ENCODE measurements at places on chromosomes 5 and 9. TPM values are rescaled to one million over a fixed set of nuclear protein-coding genes. Genes with fewer than 3 reads are reported as not detected.

Gene VAV2
- 41.0 TPM for total RNA-seq

Gene PKN3
- 4.0 TPM for total RNA-seq

Gene FBXW5
- 56.2 TPM for total RNA-seq

Gene ADAMTS6
- 0.26 TPM for total RNA-seq

Gene IL33
- 2.2 TPM for total RNA-seq

Gene CRB2
- not detected for total RNA-seq

Gene CAVIN4
- 0.19 TPM for total RNA-seq

Gene BHMT2
- 0.76 TPM for total RNA-seq

Gene AMBP
- 102 TPM for total RNA-seq

Gene CSF1R
- 4.8 TPM for total RNA-seq

Gene GRK6
- total RNA-seq: 10.9 TPM

Gene DOCK2
- total RNA-seq: 1.6 TPM

Gene EPB41L4B
- total RNA-seq: 93.0 TPM

Gene WHRN
- 10.2 TPM for total RNA-seq

Gene PFN3
- total RNA-seq: not detected

Gene TAS2R1
- not detected for total RNA-seq

Gene SLC6A7
- total RNA-seq: not detected

Gene ACTBL2
- not detected for total RNA-seq

Gene SOX30
- not detected for total RNA-seq

Gene GPR150
- 0.84 TPM for total RNA-seq

Gene RNF224
- not detected for total RNA-seq

Gene QRFP
- total RNA-seq: not detected

Gene ANGPTL2
- total RNA-seq: 4.2 TPM

Gene NDUFAF2
- 13.6 TPM for total RNA-seq

Gene SLC22A4
- total RNA-seq: 0.08 TPM

Gene KLF4
- 6.0 TPM for total RNA-seq

Gene MLANA
- total RNA-seq: not detected

Gene CNTNAP3B
- 1.9 TPM for total RNA-seq

Gene ARSI
- 0.87 TPM for total RNA-seq

Gene PCDHGA4
- total RNA-seq: 2.7 TPM

Gene CDX1
- 0.13 TPM for total RNA-seq

Measured in pancreas (tissue), 10 donors.